Right ventricle myocardium inferior (tissue), 1 donor: ENCODE measurements at places on chromosomes 12 and 14. TPM values are rescaled to one million over a fixed set of nuclear protein-coding genes. Genes with fewer than 3 reads are reported as not detected.

The PTCSC3 gene
- total RNA-seq, result not detected

- DNase-seq, result no peak
Measured at GRCh38 chr14:69632593-69633151, 21.3 kb downstream of the SUSD6 start.

The TSHR gene
- total RNA-seq, result not detected

- no peak for DNase-seq
Measured at GRCh38 chr12:11170810-11171144, 217 bp upstream of the SMIM10L1 start.

DNA sequence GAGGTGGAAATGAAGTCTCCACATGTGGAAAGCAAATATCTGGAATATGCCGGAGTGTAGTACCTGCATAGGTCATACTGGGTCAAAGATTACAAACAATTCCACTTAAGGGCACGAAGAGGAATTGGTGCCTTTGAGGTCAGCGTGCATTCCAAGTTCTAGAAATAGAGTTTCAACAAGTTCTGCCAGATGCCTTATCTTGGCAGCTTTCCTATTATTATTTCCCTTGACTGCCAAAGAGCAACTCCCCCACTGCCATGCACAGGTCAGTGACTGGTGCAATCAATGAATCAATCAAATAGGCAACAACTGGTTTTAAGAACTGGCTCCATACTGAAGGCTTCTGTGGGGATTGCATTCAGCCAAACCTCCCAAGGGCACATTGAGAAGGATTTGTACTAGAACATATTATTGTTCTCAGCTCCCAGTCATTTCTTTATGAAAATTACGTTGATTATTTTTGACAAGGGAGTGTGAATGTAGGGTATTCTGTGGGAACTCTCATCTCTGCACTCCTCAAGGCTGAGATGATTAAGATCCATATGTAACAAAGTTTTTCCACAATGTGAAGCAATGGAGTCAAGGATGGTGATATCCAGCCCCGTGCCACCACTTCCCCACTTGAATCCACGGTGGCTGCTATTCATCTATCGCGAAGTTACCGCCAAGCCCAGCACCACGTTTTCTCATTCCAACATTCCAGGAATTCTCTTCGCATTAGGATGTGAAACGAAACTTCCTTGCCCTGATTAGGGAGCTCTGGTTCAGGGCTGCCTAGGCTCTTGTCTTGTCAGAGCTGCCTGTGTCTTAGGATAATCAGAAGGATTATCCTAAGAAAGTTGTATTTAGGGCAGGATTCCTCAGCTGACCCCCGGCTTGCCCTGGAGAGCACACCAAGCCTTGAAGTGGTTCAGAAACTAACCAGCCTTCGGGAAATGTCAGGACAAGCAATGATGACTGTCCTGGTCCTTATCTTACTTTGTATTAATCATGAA, 115.1 kb upstream of the PCED1B start:
- DNase-seq, result peak; percentile 49

The STXBP6 gene
- total RNA-seq, result 41.4 TPM

The GLS2 gene
- 0.76 TPM for total RNA-seq

GRCh38 chr12:115313929-115314328, 630.0 kb upstream of the TBX3 start:
- no peak for DNase-seq

DNA sequence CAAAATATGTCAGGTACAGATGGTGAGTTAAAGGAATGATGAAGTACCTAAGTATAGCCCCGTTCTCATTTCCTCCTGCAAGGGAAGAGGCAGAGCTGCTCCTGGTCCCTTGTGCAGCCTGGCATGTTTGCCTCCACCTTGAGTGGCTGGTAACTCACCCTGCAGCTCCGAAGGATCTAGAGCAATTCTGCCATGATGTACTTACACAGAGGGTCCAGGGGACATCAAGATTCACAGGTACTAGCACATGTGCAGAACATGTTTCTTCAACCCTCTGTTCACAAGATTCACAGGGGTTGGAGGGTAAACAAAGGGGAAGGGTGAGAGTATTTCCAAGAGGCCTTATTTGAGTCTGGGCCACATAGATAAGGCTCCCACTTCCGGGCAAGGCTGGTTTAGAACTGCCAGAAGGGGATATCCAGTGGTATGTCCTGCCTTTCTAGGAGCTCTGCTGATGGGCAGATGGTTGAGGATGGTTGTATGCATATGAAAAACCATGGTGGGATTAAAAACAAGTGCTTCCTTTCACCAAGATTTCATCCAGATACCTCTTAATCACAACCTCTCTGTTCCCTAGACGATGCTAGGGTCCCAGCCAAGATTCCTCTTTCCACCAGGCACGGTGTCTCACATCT, 7.7 kb downstream of the DCTN2 start:
- DNase-seq, result no peak

The C1RL gene
- 14.4 TPM for total RNA-seq

- no peak for DNase-seq
Measured at GRCh38 chr14:68729556-68729955, 63.3 kb downstream of the ZFP36L1 start.

The CLEC12A gene
- total RNA-seq, result 6.5 TPM

The SYCP3 gene
- not detected for total RNA-seq
